Left kidney (tissue), 8 donors: ENCODE measurements at places on chromosomes 3 and 15.

- DNase-seq = no peak
Measured at GRCh38 chr3:45064512-45065372, 38.6 kb downstream of the CLEC3B start.

DNA sequence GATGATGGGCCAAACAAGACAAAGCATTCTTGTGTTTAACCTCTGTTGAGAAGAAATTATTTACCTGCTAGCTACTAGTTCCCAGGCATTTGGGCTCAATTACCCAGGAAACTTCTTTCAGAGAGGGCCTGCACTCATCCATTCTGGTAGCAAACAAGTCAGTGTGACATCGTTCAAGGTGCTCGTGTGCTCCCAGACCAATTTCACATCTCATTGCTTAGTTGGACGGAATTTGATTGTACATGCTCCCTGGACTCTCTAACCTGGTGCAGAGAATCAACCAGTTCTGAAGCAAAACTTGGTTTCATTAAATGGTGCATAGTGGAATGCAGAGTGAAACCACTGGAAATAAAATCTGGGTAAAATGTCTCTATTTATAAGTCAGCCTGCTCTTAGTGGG lies 392.7 kb downstream of the LSAMP start:
- no peak for DNase-seq

DNA sequence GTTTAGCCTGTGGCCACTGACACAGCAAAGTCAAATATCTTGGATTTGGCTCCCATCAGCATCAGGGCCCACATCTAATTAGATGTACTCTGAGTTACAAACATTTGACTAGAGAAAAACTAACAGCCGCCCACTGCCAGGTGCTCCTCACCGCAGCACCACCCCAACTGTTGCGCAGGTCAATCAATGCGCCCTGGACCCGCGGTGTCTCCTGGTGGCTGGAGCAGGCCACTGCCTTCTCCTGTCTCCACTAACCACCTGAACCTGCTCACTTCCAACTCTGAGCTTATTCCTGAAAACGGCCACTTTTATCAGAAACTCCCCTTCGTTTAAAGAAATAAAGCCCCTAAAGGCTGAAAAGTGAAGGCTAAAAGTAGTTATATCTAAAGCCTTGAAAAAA lies 4.3 kb downstream of the RIOX2 start:
- DNase-seq = no peak

GRCh38 chr15:67836477-67836876 lies 3.4 kb downstream of the RNU6-1 start:
- DNase-seq = no peak
